Astrocyte of the hippocampus (primary cell): ENCODE measurements at places on chromosomes 7 and 10.

DNA sequence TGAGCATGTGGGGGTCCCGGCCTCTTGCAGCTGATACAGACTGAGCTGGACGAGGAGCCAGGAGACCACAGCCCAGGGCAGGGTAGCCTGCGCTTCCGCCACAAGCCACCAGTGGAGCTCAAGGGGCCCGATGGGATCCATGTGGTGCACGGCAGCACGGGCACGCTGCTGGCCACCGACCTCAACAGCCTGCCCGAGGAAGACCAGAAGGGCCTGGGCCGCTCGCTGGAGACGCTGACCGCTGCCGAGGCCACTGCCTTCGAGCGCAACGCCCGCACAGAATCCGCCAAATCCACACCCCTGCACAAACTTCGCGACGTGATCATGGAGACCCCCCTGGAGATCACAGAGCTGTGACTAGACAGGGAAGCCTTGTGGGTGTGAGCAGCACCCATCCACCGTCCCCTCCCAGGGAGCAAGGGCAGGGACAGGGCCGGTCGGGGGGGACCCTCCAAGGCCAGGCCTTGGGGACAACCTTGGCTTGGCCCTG lies 36.1 kb downstream of the PSAP start:
- no peak for DNase-seq

GRCh38 chr7:112023282-112023681 lies 182.9 kb downstream of the DOCK4 start:
- DNase-seq: peak; percentile 38

- DNase-seq: peak; percentile 1
These were observed 1.2 kb downstream of the SORCS1 start for GRCh38 chr10:107163076-107163855.

GRCh38 chr10:132142396-132143161 lies 44.2 kb upstream of the DPYSL4 start:
- peak; percentile 45 for DNase-seq

DNA sequence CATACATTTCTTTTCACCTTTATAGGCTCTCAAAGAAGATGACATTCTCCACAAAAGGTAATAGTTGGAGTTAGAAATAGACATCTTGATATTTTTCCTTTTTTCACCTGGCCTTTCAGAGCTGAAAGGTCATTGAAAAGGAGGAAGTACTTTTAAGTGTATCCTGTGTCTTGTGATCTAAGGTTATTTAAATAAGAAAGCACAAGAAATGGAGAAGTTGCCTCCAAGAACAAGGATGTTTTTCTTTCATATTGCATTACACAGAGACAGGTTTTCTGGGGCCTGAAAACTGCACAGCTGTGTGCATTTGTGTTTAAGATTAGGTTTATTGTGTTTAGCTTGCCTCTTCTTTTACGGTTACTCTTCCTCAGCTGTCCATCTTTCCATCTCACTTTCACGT lies 103.4 kb upstream of the SEMA3D start:
- no peak for DNase-seq

GRCh38 chr7:38938589-38938988 lies 29.6 kb upstream of the VPS41 start:
- DNase-seq: no peak

- DNase-seq: no peak
These were observed 19.1 kb upstream of the INPP5F start for GRCh38 chr10:119706521-119707278.

GRCh38 chr7:100866729-100867039 lies 503 bp upstream of the TRIP6 start:
- DNase-seq: no peak

GRCh38 chr10:126242397-126243260 lies 145.6 kb downstream of the ADAM12 start:
- DNase-seq: peak; percentile 82

DNA sequence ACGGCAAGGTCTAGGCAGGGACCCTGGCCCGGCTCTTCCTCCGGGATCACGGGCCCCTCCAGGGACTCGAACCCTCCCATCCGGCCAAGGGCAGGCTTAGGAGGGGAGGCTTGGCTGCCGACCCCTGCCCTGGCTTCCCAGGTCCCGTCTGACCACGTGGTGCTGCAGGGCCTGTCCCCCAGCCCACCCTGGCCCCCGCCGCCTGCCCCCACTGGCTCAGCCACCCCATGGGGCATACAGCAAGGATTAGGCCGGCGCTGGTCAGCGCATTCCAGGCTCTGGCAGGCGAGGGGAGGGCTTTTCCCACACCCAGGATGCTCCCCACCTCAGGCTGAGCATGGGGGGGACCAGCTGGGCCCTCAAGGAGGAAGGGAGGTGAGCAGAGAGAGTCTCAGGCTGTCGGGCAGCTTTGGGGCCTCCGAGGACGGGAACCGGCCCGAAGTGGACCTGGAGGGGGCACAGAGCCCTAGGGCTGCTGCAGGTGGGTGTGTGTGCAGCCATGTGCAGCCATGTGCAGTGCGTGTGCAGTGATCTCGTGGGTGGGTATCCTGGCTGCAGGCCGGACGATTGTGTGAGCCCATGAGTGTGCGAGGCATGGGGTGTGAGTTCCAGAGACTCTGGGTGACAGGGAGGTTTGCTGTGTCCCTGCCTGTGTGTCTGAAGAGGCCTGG lies 713 bp upstream of the GRIFIN start:
- DNase-seq: no peak

- peak; percentile 59 for DNase-seq
These were observed 436.8 kb upstream of the GALNT17 start for GRCh38 chr7:70694971-70695794.

GRCh38 chr7:117816727-117817126 lies 56.5 kb downstream of the CTTNBP2 start:
- no peak for DNase-seq

DNA sequence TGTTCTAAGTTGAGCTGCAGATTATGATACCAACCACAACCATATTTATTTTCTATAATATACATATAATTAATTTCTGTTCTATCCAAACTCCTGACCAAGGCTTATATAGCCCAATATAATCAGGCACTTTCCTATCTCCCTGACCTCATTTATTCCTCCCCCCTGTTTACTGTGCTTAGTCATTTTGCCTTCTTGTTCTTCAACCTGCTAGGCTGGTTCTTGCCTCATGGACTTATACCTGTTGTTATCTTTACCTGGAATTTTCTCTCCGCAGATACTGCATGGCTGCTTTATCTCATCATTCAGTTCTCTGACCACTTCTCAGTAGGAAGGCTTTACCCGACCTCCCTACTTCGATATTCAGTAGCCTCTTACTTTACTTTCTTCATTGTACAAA lies 24.9 kb upstream of the FAM3C start:
- no peak for DNase-seq

DNA sequence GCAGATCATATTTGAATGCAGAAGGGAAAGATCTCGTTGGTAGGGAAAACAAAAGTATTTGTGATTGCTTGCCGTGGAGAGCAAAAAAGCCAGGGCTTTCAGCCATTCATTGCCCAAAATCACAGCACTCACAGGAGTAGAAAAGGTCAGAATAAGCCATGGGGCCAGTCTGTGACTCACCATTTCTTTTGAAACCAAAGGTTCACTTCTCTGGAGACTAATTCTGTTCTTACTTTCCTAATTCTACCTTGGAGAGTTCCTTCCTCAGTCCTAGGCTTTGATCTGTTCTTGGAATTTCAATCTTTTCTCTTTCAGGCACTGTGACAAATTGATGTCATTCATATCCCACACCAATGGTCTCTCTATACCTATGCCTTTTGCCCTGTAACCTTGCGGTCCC lies 54.1 kb upstream of the FAM180A start:
- DNase-seq: peak; percentile 30

DNA sequence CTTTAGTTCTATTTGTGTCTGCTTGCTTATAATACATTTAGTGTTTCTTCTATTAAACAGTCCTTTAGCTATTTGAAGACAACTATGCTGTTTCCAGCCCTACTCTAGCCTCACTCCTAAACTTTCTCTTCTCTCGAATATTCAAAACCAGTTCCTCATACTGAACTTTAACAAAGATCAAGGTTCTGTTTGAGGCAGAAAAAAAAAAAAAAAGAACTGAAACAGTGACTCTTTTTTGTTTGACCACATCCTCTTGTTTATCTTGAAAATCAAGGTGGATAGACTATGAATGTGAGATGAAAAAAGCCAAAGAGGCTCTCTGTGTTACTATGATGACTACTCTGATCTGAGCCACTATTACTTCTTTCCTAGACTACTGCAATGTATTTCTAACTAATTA lies 154.3 kb downstream of the ZNF365 start:
- no peak for DNase-seq

DNA sequence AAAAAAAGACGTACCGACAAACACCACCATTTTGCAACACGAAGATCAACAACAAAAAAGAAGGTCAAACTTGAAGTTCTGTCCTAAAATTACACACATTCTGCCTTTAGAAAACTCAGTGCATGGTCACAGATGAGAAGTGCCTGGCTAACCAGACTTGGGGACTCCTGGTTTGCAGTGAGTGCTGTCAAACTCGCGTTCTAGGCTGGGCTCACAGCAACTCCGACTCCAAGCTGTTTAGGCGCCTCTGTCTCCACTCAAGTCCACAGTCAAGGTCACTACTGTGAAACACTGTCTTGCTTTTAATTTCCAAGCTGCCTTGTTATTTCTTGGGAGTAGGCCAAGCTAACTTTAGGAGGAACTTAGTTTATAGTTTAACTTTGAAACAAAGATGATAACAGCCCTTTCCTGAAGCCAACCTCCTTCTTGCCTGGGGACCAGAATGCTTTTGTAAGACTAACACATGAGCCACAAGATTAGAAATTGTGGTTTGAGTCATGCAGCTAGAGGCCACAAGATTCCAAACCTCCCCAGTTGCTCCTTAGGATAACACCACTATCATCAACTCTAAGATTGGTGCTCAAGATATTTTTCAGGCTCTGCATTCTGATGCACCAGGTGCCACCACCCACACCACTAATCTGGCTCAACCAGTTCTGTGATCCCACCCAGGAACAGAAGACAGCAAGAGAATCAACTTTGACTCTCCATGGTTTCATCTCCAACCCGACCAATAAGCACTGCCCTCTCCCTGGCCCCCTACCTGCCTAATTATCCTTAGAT lies 1.1 kb upstream of the DNAAF5 start:
- DNase-seq: peak; percentile 65

DNA sequence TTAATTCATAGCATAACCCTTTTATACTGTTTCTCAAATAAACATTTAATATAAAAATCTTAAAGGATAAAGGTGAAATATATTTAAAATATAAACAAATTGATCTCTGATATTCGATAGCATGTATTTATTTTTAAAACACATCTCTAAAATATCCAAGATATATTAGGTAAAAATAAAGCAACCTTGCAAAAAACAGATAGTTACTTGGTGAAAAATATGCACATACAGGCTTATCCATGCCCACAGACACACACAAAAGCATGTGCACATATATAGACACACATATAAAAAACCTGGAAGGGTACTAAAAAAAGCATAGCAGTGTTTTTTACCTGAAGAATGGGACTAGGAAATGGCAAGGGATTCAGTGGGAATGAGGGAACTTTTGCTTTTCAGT lies 19.8 kb downstream of the POT1 start:
- no peak for DNase-seq

GRCh38 chr10:61729596-61729995 lies 66.9 kb downstream of the CABCOCO1 start:
- no peak for DNase-seq

DNA sequence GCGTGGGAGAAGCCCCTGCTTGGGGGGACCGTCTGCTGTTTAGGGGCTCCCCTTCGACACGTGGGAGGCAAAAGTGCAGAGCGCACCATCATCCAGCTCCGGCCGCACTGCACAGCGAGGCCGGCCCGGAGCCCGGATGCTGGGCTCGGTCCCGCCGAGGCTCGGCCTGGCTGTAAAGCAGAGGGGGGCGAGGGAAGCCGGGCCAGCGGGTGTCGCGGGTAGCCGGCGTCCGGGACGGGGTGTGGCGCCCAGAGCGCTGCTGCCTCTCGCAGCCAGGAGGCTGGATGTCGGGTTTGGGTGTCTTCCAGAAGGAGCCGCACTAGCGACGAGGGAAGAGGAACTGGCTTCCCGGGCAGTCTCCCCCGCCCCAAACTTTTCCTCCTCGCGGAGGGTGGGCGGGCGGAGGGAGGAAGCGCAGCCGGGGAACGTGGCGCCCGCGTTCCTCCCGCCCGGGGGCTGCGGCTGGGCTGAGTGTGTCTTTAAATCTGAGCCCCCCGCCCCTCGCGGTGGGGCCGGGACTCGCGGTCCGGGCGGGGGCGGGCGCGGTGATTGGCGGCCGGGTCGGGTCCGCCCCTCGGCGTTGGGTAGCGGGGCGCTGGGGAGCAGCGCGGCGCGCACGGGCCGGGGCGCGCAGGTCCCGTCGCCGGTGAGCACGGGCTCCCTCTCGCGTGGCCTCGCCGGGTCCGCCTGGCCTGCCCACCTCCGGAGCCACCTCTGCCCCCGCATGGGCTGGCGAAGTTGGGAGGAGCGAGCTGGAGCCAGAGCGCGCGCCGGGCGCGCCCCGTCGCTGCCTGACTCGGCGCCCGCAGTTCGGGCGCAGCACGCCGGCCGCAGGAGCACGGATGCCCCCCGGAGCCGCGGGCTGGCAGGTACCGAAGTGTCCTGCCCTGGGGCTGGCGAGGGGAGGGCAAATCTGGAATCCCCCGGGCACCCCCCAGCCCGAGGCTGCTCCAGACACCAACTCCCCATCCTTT lies at the start of gene PALD1:
Gene PALD1, plus strand, starts transcription at position 577 of the 974 bp plus-strand sequence. CDS start 47,185 bp downstream, outside the sequence.
- peak; percentile 84 for DNase-seq

DNA sequence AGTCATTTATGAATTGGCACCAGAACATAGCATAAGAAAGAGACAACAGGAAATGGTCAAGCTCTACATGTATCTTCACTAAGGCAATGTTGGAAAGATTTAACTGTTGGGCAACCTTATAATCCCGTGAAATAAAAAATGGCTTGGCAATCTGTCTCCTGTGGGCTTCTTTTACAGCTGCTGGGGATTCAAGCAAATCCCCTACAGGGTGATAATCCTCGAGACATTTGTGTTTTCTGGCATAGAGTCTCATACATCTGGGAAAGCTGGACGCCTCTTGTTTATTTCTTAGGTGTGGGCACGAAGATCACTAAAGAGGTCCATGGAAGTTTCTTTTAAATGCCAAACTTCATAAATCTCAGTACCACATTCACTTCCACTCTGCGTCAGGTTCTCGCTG lies 82.2 kb upstream of the GPR141 start:
- DNase-seq: no peak
